NCI-H2029 treated with DMSO at 0.1 percent for 48 hours (cell line): ENCODE measurements at places on chromosomes 2 and 18.

- DNase-seq: no peak
Observed at GRCh38 chr2:85009019-85009618, 38.2 kb downstream of the KCMF1 start.

DNA sequence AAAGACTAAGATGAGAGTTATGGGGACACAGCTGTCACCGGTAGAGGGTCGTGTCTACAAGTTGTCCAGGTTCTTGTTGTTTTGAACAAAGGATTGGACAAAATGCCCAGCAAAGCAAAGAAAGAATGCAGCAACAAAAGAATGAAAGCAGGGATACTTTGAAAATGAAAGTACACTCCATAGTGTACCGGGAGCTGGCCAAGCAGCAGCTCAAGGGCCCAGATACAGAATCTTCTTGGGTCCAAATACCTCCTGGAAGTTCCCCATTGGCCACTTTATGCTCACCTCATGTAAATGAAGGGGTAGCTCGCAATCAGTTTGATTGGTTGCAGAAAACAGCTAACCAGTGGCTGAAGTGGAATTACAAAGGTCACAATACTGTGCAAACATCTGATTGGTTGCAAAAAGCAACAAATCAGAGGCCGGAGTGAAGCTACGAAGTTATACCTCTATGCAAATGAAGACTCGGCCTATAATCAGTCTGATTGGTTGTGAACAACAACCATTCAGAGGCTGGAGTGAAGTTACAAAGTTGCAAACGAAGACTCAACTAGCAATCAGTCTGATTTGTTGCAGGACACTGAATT is 474.9 kb upstream of the TMEFF2 start:
- no peak for DNase-seq

DNA sequence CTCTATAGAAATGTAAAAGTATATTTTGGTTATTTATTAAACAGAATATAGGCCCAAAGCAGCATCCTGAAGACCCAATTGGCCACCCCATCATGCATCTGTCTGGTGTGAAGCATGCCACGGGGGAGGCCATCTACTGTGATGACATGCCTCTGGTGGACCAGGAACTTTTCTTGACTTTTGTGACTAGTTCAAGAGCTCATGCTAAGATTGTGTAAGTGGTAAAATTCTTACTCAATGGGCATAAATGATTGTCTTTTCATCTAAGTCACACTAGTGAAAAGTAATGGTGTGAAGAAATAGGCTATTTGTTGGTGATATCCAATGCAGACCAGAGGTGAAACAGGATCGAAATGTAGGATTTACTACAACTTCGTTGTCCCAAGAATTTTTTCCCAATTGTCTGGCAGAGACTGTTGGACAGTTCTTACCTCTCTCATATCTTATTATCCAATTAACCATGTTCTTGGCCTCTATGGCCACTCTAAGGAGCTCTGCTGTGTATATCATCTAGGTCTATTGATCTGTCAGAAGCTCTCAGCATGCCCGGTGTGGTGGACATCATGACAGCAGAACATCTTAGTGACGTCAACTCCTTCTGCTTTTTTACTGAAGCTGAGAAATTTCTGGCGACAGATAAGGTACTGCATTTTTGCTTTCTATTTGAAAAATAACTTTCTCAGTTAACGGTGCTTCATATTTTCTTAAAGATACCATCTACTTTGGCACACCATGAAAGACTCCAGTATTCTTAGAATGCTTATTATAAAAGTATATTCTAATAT is 35.0 kb downstream of the AOX1 start:
- no peak for DNase-seq

DNA sequence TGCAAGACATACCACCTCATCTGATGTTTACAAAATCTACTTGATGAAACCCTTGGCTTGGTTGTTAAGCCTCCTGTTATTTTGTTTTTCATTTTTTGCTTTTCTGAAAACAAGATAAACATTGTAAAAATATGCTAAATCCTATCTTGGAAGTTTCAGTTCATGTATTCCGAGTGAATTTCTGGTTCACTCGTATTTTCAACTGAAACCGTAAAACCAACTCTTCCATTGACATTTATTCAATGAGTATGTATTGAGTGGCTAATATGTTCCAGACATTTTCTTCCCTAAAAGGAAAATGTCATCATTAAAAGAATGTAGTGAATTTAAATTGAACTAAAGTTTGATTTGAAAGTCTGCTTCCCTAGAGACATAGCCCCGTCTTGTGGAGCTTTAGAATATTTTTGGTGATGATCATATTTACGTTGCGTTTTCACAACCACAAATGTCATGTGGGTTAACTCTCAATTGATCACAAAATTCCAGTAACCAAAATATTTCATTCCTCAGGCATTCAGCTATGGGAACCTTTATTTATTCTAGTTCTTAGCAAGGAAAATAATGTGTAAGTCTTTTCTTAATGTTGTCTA is 204.2 kb downstream of the MBD2 start:
- no peak for DNase-seq

GRCh38 chr18:63477200-63477599 is 442 bp downstream of the SERPINB5 start:
- DNase-seq: no peak
